ENCODE measurements at places on chromosomes 16 and 17.

DNA sequence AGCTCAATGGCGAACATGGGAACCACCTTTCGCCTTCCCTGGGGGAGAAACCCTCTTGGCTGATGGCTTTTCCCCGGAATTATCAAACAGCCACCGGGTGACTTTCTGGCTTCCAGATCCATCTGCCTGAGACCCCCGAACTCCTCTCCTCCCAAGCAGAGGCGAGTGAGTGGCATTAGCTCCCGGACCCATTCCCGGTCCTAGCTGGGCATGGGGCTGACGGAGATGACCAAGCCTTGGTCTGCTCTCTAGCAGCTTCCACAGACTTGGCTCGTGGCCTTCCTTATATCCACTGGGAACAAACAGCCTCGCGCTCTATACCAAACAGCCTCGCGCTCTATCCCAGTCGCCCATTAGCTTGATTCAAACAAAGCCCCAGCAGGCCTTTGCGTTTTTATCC, 62.4 kb downstream of the CCDC182 start:
- DNase-seq, result no peak

DNA sequence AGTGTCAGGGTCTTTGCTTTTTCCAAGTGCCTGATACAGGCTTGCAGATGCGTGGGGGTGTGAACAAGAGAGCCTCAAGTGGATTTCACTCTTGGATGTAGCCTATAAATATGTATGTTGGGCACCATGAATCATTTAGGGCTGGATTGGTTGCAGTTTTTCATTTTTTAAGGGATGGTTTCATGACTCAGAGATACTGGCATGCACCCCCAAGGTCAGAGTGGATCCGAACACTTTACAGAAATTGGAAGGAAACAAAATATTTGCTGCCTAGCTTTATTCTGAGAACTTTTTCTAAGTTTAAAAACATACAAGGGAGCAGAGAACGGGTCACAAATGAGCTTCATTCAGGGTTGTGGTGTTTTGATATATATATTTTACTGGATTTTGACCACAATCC, 436.8 kb upstream of the ERCC4 start:
- DNase-seq, result no peak

DNA sequence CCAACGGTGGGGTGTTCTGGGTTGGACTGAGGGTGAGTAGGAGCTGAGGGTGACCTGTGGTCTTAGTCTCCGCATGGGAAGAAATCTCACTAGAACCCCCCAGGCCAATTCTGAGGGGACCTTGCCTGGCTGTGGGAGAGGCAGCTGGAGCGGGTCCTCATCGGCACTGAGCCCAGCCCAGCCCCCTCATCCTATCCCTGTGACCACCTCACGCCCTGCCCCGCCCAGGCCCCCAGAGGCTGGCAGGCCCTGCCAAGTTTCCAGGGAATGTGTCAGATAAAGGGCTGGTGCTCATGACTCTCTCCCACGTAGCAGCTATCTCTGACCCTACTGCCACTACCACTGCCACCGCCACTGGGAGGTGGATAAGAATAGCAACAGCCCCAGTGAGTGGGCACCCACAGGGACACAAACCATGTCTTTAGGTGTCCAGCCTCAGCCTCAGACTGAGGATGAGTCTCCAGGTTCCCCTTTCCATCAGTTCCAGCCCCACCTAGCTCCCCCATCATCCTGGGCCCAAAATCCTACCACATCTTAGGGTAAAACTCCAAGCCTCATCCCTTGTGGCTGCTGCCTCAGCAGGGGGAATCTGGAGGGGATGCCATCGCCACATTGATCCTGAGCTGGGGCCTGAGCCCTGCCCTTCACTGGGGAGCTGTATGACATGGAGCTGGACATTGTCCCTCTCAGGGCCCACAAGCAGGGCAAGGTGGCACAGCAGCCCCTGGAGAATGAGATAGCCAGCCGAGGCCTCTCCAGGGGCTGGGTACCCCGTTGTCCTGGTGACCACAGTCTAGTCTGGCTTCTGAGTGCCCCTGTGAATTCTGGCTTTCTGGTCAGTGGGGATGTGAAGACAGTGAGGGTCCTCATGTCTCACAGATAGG, 14.9 kb downstream of the CDH16 start:
- DNase-seq, result no peak

- no peak for DNase-seq
Observed at GRCh38 chr16:75921281-75921680, 195.0 kb upstream of the CPHXL start.

DNA sequence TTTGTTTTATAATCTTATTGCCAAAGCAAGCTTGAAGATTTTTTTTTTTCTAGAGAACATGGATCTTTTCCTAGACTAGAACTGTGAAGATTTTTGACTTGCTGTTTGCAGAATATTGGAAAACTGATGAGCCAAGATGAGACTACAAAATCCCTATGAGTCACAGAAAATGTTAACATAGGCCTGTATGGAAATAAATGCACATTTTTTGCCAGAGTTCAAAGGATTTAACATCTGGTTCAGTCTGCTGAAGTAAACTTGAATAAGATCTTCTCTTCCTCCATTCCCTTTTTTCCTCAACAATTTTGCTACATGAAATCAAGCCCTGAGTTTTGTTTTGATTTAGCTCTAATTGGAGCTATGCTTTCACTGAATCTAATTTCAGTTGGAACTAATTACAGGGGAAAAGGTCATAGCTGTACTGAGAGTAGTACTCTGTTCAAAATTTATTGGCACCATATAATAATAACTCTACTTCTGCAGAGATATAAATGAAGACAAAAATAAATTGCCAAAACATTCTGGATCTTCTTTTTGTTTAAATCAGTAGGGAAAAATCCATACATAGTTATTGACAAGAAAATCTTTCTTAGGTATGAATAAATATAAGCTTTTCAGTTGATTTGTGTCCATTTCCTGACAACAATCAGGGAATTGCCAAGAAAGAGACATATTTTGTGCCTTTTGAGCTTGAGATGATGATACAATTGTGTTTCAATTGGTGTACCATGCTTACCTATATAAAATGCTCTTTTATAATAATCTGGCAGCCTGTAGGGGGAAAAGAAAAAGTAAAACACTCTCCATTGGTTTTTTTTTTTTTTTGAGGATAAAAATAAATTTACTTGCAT, 387.5 kb upstream of the GOT2 start:
- no peak for DNase-seq

DNA sequence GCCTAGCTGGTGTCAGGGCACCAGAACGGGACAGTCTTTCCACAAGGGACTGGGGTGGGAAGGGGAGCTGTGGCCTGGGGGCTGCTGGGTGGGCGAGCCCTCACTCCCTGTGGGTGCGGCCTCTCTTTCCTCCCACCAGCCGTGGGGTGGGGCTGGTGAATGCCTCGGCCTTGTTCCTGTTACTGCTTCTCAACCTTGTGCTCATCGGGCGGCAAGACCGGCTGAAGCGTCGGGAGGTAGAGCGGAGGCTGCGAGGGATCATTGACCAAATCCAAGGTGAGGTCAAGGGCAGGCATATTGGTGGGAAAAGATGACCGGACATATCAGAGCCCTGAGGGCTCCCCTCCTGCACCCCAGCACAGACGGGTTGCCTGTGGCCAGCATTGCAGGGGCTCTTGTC, 29.2 kb downstream of the CASKIN2 start:
- DNase-seq, result no peak

GRCh38 chr16:4599545-4599944, 15.1 kb downstream of the UBALD1 start:
- DNase-seq, result no peak

DNA sequence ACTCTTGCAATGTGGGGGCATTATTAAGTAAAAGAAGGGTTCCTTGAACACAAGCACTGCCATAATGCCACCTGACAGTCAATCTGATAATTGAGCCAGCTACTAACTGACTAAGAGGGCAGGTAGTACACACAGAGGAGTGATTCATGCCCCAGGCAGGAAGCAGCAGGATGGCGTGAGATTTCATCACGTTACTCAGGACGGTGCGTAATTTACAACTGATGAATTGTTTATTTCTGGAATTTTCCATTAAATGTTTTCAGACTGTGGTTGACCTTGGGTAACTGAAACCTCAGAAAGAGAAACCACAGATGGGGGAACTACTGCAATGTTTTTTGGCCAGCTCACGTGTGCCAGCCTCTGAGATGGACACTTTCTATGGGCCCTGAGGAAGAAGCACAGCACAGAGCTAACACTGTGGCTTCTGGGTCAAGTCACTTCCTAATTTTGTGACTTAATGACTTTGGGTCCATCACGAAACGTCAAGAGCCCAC, 46.7 kb downstream of the C17orf67 start:
- DNase-seq, result peak; percentile 89

- no peak for DNase-seq
Observed at GRCh38 chr16:31696968-31697743, 169.5 kb downstream of the AHSP start.

DNA sequence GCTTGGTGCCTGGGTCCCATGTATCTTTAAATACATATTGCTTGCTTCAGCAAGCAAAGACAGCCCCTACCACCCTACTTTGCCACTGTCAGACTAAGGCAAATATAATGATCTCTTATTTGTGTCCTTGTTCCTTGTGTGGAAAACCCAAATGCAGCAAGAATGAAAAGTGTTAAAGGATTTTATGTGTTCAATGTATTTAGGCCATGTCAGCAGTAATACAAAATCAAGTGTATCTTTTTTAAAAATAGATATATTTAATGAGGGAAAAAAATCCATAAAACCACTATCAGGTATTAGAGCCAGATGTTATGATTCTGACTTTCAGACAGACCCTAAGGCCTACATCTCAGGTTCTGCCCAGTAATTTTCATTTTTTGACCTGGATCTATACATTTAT, 374.5 kb downstream of the SEC14L1 start:
- DNase-seq, result no peak

GRCh38 chr17:40074871-40075200, 12.1 kb downstream of the THRA start:
- DNase-seq, result no peak

GRCh38 chr17:60231234-60231633, 81.5 kb downstream of the CA4 start:
- no peak for DNase-seq

GRCh38 chr17:50830352-50830751, 5.0 kb upstream of the WFIKKN2 start:
- no peak for DNase-seq

- DNase-seq, result no peak
Observed at GRCh38 chr16:64251742-64252141, 870.1 kb downstream of the CDH11 start.

DNA sequence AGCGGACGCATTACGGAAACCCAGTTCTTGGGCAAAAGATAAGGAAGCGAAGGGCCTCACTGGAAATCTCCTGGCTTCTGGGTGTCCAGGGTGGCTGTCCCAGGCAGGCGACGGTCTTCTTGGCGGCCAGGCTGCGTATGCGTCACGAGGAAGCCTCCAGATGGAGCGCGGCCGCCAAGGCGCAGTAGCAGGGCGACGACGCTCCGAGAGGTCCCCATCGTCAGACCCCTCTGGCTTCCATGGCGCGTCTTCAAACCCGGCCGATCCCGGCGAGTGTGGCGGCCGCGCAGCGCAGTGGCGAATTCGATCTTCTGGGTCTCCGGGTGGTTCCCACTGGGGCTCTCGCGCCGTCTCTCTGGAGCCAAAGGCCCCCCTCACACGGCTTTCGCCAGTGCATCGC, 13.8 kb upstream of the ANKRD40CL start:
- no peak for DNase-seq

DNA sequence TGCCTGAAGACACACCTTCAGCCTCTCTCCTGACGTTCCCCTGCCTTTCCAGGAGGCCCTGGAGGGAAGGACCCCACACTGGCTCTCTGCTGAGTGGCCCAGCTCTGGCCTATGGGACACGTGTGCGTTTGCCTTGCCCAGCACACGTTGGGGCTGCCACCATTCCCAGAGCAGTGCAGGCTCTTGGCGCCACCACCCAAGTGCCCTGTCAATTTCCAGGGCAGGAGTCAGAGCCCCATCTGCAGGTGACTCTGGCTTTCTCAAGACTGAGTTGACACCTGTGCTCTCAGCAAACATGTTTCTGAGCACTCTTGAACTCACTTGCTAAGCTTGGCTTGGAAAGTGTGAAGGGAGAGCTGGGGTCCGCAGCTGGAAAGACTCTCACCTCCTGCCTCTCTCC, 4.7 kb upstream of the IRF8 start:
- DNase-seq, result no peak

GRCh38 chr17:42642336-42642735, 16.7 kb upstream of the TUBG2 start:
- DNase-seq, result no peak
